ENCODE measurements at places on chromosomes 7 and 10.

GRCh38 chr10:86176850-86177536, 189.6 kb downstream of the GRID1 start:
- DNase-seq, result no peak

DNA sequence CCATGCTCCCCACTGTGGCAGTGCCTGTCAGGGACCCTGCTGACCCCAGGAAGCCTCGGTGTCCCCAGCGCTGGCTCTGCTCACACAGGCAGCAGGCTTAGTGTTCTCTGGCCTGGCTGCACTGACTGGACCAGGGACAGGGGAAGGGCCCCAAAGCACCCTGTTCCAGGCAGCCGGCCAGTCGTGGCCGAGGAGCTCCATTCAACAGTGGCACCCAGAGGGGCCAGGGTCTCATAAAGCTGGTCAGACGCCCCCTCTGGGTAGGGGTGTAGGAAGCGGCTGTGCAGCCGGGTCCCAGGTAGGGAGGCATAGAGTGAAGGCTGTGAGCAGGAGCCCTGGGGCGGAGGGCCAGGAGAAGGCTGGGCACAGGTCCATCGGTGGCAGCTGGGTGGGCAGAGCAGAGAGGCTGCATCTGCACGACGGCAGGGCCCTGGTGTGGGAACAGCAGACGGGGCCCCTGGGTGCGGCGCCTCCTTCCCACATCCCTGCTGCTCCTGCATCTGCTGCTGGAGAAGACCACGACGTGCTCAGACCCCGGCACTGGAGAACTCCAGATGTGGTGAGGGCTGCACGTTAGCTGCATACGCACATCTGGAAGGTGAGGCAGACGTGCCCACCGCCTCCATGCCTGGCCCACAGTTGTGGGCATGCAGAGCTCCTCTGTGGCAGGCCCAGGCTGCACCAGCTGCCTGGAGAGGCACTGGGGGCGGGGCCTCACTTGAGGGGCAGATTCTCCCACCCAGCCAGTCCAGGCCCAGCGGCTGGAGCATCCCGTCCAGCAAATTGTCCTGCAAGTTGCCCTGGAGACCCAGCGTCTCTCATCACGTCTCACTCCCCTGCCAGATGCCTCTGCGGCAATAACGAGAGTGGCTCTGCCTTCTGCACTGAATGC, 25.1 kb downstream of the MNX1 start:
- DNase-seq, result no peak

DNA sequence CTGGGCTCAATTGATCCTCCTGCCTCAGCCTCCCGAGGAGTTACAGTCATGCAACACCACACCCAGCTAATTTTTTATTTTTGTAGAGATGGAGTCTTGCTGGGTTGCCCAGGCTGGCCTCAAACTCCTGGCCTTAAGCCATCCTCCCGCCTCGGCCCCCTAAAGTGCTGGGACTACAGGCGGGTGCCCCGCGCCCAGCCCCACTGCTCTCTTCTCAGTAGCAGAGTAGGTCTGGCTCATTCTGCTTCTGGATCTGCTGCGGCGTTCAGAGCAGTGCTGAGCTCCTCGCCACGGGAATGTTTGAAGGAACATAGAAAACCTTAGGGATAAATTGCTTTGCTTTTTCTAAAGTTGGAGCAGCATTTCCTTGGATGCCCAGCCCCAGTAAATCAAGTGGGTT, 27.4 kb downstream of the WIPI2 start:
- no peak for DNase-seq

- no peak for DNase-seq
Measured at GRCh38 chr7:20401861-20402746, 71.4 kb downstream of the ITGB8 start.

DNA sequence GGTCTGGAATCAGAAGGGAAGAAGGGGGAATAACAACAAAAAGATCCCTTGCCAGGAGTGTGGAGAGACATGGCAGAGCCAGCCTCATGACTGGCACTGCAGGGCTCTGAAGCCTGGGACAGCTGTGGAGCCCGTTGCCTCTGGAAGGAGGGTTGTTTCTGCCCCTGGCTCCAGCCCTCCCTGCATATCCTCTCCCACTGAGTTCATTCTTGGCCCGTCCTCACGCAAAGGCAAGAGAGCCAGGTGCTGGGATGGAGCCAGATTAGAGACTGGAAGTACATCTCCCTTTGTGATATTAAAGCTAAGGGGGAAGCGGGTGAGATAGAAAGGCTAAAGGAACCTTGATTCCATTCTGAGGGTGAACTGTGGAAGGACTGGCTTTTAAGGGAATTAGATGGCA, 141.5 kb upstream of the NPVF start:
- no peak for DNase-seq

DNA sequence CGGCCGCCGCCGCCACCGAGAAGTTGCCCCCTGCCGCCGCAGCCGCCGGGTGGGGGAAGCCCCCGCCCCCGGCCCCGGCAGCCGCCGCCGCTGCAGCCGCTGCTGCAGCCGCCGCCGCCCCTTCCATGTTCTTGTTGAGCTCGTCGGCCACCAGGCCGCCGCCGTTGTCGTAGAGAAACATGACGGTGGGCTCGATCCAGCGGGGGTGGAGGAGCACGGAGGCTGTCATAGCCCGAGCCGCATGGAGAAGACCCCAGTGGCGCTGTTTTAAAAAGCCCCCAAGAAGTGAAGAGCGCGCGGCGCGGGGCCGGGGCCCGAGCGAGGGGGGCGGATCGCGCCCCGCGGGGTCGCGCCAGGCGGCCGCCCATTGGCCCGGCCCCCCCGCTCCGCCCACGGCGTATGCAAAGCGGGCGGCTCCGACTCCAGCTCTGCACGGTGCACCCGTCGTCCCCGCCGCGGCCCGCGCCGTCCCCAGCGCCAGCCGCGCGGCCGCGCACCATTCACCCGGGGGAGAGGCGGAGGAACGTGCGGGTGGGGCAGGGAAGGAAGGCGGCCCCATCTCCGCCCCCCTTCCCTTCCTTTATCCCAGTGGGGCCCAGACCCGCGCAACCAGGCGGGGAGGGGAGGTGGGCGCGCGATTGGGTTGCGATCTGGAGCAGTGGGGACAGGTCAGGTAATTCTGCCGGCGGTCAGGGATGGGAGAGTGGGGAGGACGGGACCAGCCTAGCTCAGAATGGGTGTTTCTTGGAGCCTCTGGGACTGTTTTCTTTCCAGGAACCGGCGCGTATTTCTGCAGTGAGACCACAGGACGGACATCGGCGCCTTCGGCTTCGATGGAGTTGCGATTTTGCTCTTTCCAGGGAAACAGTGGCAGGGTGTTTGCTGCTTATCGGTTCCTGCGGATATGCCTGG, at the start of gene HOXA13:
TSS of gene HOXA13 (minus strand) at position 243 of the 912 bp plus-strand sequence. CDS start at position 229, 14 bp downstream.
- DNase-seq, result peak; percentile 66

- DNase-seq, result no peak
Measured at GRCh38 chr7:43693687-43694398, 35.5 kb downstream of the COA1 start.

DNA sequence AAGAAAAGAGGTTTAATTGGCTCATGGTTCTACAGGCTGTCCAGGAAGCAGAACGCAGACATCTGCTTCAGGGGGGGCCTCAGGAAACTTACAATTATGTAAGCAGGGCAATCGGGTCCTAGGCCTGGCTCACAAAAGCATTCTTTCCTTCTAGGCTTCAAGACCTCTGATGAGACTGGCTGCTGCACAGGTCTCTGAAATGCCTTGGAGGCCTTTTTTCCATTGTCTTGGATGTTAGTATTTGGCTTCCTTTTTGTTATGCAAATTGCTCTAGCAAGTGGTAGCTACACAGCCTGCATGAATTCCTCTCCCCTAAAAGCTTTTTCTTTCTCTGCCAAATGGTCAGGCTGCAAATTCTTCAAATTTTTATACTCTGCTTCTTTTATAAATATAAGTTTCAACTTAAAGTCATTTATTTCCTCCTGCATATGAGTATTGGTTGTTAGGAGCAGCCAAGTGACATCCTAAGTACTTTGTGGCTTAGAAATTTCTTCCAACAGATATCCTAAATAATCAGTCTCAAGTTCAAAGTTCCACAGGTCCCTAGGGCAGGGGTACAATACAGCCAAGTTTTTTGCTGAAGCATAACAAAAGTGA, 83.1 kb upstream of the SEMA3A start:
- no peak for DNase-seq

DNA sequence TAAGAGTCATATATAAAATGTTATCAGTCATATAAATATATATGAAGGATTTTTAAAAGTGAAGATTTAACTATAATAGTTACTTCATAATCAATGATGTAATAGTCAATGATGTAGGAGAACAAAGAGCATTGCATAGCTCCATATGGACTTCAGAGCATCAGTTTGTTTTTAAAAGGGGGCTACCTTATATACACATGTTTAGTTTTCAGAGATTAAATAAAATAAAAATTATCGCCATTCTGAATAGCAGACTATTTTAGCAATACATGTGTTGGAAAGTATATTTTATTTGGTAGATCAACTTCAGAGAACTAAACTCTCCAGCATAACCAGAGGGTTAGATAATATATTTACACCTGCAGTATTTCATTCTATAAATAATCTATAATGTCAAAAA, 29.1 kb upstream of the EPC1 start:
- peak; percentile 45 for DNase-seq

GRCh38 chr10:34768261-34768971, 46.7 kb downstream of the PARD3 start:
- no peak for DNase-seq

- DNase-seq, result no peak
Measured at GRCh38 chr7:39528849-39529248, 37.4 kb upstream of the YAE1 start.

GRCh38 chr10:60604342-60604741, 173.9 kb upstream of the CDK1 start:
- no peak for DNase-seq

DNA sequence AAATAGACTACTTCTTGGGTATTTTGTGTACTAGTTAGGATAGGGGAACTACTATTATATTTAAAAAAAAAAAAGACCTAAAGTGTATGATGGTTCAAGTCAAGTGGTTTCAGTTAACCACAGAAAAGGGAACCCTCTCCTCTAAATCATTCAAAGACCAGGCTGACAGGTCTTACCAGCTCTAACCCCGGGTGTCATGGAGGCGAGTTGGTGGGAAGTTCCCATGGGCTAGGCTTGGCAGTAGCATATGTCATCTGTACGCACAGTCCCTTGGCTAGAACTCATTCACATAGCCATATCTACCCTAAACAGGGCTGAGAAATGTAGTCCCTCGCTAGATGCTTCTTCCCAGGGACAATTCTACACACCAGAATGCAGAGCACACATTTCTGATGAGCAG, 37.7 kb upstream of the KCNMA1 start:
- DNase-seq, result no peak

GRCh38 chr10:110865186-110865808, 6.4 kb upstream of the PDCD4 start:
- DNase-seq, result no peak

GRCh38 chr7:94649450-94649849, 6.5 kb downstream of the SGCE start:
- DNase-seq, result no peak

Measured in RKO (cell line).